ENCODE measurements at places on chromosomes 12 and 14. TPM values are rescaled to one million over a fixed set of nuclear protein-coding genes. Genes with fewer than 3 reads are reported as not detected.

Gene MORN3
- total RNA-seq: 3.6 TPM

Gene RAPGEF3
- 0.42 TPM for total RNA-seq

Gene LBHD2
- total RNA-seq: not detected

Gene IQSEC3
- total RNA-seq: 0.21 TPM

Gene SLC8B1
- 51.2 TPM for total RNA-seq

Gene CDCA4
- 31.2 TPM for total RNA-seq

Gene GPD1
- 0.21 TPM for total RNA-seq

Gene SLC10A1
- total RNA-seq: not detected

Gene RIN3
- total RNA-seq: 48.8 TPM

Gene HOXC9
- total RNA-seq: not detected

Gene SERPINA9
- not detected for total RNA-seq

Gene KRT79
- total RNA-seq: not detected

Gene PLA2G1B
- total RNA-seq: 0.31 TPM

Gene RD3L
- 0.21 TPM for total RNA-seq

Gene DENND5B
- 4.0 TPM for total RNA-seq

Gene TAS2R46
- total RNA-seq: 6.5 TPM

Gene NANOG
- total RNA-seq: not detected

Data from mononuclear cell (primary cell).